ENCODE measurements at places on chromosomes 1 and 21.

DNA sequence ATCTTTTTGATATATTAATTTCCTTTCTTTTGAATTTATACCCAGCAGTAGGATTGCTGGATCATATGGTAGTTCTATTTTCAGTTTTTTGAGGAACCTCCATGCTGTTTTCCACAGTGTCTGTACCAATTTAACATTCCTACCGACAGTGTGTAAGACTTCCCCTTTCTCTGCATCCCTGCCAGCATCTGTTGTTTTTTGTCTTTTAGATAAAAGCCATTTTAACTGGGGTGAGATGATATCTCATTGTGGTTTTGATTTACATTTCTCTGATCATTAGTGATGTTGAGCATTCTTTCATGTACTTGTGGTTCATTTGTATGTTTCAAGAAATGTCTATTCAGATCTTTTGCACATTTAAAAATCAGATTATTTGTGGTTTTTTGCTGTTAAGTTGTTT is 62.4 kb upstream of the STUM start:
- DNase-seq: no peak

GRCh38 chr1:156463874-156464273 is 36.7 kb downstream of the MEF2D start:
- DNase-seq: no peak

DNA sequence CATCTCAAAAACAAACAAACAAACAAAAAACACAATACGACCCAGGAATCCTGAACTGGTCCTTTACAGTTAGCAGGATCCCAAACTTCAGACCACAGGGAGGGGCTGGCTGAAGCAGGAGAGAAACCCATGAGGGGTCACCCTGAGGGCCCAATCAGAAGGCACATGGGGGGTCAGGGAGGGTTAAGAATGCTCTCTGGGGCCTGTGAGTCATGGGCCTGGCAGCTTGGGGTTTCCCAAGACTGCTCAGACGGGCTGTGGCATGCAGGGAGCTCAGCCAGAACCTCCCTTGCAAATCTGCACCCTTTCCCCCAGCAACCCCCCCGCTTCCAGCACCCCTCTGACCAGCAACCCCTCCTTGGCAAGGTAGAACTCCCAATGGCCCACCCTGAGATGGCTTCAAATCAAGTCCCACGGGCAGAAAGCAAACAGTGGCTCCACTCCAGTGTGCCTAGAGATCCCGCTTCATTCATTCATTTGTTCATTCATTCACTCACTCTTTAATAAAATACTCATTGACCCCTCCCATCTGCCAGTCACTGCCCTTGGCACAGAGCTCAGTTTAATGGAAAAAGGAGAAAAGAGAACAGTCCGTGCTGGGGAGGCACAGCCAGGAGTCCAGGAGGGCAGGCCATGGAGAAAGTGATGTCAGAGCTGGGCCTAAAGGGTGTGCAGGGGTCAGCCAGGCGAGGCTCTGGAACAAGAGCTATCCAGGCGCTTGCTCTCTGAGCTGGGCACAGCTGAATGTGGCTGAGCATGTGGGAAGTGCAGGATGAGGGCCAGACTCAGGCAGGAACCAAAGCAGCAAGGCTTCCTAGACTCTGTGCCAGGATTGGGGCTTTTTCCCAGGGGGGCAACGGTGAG is 8.2 kb downstream of the UQCRHL start:
- no peak for DNase-seq

DNA sequence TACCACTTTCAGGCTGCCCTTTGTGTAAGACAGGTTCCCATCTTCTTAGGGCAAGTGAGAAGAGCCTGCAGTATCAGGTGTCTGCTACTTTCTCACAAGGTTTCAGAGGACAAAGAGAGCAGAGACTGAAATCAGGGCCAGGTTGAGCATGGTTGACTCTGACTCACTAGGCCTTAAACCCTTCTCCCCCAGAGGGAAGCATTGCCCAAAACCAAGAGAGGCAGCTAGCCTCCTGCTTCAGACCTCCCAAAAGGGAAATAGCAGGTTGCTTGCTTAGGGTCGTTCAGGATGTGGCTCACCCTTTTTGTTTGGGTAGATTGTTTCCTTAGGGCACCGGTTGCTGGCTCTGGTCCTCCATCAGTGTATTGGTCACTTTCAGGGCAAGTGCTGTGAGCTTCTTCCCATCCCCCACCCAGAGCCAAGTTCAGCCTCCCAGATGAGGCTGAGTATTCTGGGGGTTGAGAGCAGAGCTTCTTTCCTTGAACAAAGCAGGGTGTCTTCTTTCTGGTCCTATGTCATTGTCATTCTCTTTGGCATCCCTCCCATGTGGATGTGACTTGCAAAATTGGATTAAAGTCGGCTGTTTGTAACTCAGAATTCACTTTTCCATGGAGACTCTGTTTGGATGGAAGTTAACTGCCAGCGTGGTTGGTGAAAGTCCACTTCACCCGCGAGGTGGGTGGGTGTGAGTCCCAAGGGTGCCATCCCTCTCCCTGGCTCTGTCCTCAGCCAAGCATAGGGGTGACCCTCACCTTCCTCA is 55.5 kb upstream of the GALNT2 start:
- no peak for DNase-seq

- no peak for DNase-seq
Measured at GRCh38 chr1:67059346-67059745, 5.4 kb upstream of the SLC35D1 start.

- DNase-seq: peak; percentile 48
Measured at GRCh38 chr21:44428281-44428960, 26.9 kb upstream of the LRRC3 start.

GRCh38 chr1:70017770-70018169 is 187.6 kb downstream of the LRRC40 start:
- DNase-seq: no peak

- no peak for DNase-seq
Measured at GRCh38 chr1:116257341-116257767, 115.7 kb upstream of the ATP1A1 start.

DNA sequence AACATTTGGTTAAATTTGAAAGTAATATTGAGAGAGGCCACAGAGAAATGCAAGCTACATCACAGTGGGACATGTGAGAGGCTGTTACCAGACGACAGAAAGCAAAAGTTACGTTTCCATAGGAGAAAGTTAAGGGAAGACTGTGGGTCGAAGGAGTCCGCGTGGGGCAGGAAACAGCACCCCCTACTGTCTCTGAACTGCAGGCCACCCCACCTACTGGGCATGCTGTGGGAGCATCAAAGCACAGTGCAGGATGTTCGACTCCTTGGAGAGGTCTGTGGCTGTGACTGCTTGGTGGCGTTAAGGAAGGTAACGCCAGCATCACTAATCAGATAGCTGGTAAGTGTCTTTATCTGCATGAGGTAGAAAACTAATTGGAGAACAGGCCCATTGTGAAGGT is 123.9 kb downstream of the PTBP2 start:
- no peak for DNase-seq

DNA sequence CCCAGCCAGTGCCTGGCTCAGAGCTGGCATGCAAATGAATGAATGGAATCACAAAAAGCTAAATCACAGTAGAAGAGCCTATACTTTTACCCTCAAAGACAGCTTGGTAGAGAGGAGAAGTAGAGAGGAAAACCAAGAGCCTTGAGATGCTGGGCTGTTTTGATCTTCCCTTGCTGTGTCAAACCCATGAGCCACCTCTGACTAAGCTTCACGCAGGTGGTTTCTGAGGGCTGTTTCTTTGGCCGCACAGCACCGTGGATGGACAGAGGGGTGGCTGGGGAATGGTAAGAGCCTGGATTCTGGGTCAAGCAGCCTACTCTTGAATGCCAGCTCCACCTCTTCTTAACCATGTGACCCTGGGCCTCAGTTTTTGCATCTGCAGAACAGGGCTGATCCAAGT is 18.6 kb downstream of the ABCG1 start:
- DNase-seq: no peak

DNA sequence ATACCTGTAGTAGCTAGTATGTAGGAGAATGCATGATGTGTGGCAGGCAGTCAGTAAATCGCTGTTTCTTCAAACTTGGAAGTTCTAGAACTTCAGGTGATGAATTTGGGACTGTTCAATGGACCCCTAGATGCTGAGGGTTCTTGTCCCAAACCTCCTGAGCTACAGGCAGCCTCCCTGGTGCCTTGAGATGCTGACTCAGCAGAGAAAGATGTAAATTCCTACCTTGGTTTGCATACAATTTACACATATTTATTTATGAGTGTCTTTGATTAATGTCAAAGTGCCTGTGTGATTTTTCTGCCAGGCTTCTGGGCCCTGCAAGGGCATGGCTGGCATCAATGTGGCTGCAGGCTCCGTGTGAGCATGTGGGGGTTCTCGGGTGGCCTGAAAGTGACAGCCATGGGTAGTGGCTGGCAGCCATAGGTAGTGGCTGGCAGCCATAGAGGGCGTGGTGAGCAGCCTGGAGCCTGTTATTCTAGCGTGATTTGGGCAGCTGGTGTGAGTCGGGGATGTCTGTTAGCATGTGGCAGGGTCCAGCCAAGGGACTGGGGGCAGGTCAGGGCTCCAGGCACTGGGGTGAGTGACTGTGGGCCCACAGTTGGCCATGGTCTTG is 13.2 kb upstream of the POU3F1 start:
- DNase-seq: no peak

GRCh38 chr1:88009916-88010315 is 674.2 kb upstream of the PKN2 start:
- DNase-seq: no peak

- DNase-seq: no peak
Measured at GRCh38 chr1:163709636-163710035, 387.9 kb downstream of the NUF2 start.

DNA sequence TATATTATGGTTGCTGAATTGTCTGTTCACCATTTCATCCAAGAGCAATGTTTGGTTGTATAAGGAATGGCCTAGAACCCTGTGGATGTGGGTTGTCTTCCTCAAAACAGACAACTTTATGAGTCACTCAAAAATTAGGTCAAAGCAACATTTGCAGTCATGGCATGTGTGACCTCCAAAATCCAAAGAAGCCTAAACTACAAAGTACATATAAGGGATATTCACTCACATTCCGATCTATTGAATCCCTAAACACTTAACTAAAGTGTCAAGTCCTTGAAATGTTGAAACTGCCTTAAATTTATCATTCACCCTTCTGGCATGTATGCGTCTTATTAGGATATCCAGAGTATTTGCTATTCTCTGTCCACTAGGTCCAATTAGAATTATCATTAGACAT is 491.5 kb downstream of the NUF2 start:
- DNase-seq: no peak

DNA sequence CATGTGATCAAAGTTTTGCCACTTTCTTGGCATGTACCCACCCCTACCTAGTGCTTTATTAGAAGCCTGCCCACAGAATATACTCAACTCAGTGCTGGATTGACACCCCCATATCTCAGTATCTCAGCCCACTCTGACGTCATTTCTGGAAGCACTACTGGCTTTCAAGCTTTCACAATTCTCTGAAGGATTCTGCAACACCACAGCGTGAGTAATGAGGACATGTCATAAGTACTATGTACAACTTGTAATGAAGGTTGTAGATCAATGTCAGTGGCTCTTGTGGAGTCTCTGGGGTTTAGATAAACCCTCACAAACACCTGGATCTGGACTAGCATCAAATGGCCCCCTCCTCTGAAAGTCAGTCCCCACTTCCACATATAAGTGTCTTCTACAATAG is 57.2 kb downstream of the TNFSF4 start:
- no peak for DNase-seq

GRCh38 chr1:207831517-207832327 is 79.2 kb downstream of the CD34 start:
- no peak for DNase-seq

- no peak for DNase-seq
Measured at GRCh38 chr1:93692983-93693591, 11.4 kb upstream of the BCAR3 start.

DNA sequence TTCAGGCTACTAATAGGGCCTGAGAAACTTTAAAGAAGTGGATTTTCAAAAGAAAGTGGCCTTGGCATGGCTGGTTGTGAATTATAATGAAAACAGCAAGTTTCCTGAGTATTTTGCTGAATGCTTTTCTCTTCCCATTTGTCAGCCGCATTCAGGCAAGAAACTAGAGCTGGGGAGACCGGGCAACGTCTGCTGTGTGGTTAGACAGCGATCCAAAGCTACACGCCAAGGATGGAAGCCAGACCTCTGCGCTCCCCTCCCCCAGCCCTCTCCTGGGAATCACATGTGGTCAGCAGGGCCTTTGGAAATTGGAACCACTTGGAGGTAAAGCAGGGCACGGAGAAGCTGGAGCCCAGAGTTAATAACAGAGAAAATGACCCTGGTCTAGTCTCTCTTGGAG is 114.1 kb upstream of the CD34 start:
- DNase-seq: no peak

GRCh38 chr1:182084487-182085316 is 23.2 kb upstream of the ZNF648 start:
- peak; percentile 91 for DNase-seq

- DNase-seq: no peak
Measured at GRCh38 chr1:50633465-50633864, 210.2 kb upstream of the DMRTA2 start.

DNA sequence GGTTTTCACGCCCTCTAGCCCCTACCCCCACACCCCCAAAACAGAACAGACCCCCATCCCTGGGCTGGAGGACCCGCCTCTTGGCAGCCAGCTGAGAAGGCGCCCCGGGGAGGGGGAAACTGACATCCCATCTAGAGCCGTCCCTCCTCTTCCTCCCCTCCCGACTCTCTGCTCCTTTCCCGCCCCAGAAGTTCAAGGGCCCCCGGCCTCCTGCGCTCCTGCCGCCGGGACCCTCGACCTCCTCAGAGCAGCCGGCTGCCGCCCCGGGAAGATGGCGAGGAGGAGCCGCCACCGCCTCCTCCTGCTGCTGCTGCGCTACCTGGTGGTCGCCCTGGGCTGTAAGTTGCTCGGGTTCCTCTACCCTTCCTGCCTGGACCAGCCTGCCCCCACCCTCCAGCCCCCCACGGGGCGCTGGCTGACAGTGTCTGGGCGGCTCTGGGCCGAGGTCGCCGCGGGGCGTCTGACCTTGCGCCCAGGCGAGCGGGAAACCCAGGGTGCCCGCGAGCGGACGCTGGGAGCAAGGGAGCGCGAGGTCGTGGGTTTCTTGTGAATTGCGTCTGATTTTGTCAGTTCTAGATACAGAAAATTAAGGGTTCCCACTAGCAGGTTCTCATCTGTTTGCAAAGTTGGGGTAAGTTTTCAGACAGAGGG is 618 bp downstream of the JAM2 start:
- peak; percentile 76 for DNase-seq

- DNase-seq: no peak
Measured at GRCh38 chr21:36065497-36066036, 4.3 kb upstream of the CBR1 start.

- DNase-seq: no peak
Measured at GRCh38 chr1:154880671-154881070, 10.6 kb upstream of the KCNN3 start.

- DNase-seq: no peak
Measured at GRCh38 chr1:76494807-76495206, 372.5 kb upstream of the ST6GALNAC5 start.

GRCh38 chr21:25462517-25462971 is 144.7 kb downstream of the MRPL39 start:
- DNase-seq: no peak

DNA sequence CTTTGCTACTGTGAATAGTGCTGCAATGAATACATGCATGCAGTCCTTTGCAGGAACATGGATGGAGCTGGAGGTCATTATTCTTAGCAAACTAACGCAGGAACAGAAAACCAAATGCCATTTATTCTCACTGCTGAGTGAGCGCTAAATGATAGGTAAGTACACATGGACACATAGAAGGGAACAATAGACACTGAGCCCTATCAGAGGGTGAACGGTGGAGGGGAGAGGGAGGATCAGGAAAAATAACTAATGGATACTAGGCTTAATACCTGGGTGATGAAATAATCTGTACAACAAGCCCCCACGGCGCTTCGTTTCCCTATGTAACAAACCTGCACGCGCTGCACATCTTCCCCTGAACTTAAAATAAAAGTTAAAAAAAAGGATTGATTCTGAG is 8.9 kb downstream of the NIBAN1 start:
- no peak for DNase-seq

GRCh38 chr1:77975386-77975785 is 3.5 kb downstream of the FUBP1 start:
- DNase-seq: no peak

All from ecto neural progenitor cell (in vitro differentiated cells).